Glomerular endothelial cell (primary cell): ENCODE measurements at places on chromosomes 6 and 20. TPM values are rescaled to one million over a fixed set of nuclear protein-coding genes. Genes with fewer than 3 reads are reported as not detected.

The DDR1 gene
- 9.1 and 18.7 TPM in 2 replicates for total RNA-seq

The RXRB gene
- 24.6 and 25.2 TPM in 2 replicates for total RNA-seq

The COL19A1 gene
- total RNA-seq, result not detected in 2 replicates

The TIAM2 gene
- total RNA-seq, result 8.9 and 10.4 TPM in 2 replicates

The MAFB gene
- 2.3 and 3.0 TPM in 2 replicates for total RNA-seq

The GRM1 gene
- total RNA-seq, result 0.05 and 0.06 TPM in 2 replicates
